ENCODE measurements at places on chromosomes 16 and 17.

- no peak for DNase-seq
Observed at GRCh38 chr17:36717088-36717487, 115.7 kb downstream of the MRM1 start.

GRCh38 chr16:69078073-69078472 is 27.4 kb upstream of the HAS3 start:
- DNase-seq: no peak

DNA sequence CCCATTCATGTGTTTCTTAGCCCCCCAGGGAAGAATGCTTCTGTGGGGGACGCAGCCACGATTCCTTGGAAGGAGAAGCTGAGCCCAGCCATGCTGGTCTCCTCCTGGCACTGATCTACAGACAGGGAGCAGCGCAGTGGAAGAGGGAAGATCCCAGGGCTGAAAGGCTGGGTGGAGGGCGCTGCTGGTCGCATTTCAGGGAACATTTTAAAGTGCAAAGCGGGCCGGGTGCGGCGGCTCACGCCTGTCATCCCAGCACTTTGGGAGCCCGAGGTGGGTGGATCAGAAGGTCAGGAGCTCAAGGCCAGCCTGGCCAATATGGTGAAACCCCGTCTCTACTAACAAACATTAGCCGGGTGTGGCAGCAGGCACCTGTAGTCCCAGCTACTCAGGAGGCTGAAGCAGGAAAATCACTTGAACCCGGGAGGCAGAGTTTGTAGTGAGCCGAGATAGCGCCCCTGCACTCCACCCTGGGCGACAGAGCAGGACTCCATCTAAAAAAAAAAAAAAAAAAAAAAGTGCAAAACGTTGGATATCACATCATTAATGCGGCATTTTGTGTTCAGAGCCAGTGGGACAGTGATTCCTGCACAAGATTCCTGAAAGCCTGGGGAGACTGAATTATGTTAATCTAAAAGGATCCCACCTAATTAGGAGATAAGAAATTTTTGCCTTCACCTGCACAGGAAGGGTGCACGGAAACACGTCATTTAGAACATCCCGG is 558 bp upstream of the CHMP6 start:
- DNase-seq: no peak

- no peak for DNase-seq
Observed at GRCh38 chr17:48985436-48986245, 11.5 kb upstream of the IGF2BP1 start.

GRCh38 chr17:58109197-58109596 is 26.0 kb downstream of the DYNLL2 start:
- no peak for DNase-seq

DNA sequence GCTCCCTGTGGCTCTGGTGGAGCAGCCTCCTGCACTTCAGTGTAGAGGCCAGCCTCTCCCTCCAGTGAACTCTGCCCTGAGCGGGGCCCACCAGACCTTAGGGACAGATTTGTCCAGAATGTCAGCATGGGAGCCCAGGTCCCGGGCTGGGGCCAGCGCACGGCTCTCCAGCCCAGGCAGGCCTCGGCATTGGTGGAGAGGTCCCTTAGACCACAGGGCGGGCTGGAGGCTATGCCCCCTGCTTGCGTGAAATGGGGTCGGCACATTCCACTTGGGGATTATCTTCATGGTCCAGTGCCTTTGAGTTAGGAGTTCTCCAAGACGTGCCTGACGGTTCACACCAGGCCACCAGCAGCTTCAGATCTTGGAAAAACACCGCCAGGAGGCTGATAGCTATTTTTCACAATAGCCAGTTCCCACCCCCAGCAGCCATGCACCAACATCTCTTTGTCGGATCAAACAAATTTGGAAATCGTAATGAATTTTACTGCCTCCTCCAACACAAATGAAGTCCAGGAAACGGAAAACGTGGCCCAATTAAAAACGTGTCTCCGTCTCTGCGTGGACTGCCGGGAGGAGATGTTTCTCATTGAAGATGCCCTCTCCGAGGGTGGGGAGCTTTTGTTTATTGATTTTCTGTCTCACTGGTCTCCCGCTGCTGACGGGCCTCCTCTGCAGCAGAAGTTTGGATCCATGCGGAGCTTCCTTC is 110.0 kb upstream of the CIBAR2 start:
- DNase-seq: no peak

DNA sequence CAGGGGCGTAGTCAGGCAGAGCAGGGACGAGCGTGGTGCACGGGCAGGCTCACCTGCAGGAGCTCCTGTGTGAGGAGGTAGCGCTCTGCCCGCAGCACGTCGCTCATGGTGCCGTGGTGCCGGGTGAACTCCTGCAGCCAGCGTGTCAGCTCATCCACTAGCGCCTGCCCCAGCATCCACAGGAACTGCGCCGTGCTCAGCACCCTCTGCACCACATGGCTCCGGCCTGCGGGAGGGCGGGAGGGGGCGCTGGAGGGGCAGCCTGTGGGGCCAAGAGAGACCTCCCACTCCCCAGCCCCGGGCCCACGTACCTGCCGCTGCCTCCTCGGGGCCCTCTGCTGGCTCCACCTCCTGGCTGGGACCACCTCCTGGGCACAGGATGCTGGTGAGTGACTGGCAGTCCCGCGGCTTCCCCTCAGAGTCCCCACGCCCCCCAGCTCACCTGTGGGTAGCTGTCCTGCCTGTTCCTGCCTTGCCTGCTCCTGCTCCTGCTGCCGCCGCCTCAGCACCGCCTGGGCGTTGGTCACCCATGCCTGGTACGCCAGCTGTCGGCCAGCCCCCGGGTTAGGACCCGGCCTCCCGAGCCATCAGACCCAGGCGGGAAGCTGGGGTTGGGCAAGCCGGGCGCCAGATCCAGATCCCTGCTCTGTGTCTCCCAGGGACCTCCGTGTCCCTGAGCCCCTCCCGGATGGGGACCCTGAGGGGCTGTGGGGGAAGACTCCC is 16.6 kb downstream of the CTU2 start:
- no peak for DNase-seq

- no peak for DNase-seq
Observed at GRCh38 chr17:43618276-43618675, 43.4 kb downstream of the MEOX1 start.

GRCh38 chr17:79930062-79930876 is 91.0 kb upstream of the CBX4 start:
- DNase-seq: no peak

All from activated CD8-positive, alpha-beta T cell treated with anti-CD3 and anti-CD28 coated beads, Interleukin-2, amount 10 ng/mL, durations not matched to agents 7 days and 5 days (primary cell).